ENCODE measurements at places on chromosomes 4 and X. TPM values are rescaled to one million over a fixed set of nuclear protein-coding genes. Genes with fewer than 3 reads are reported as not detected.

Gene PCDH11X
- total RNA-seq, result under 0.01 TPM

Gene SERTM2
- total RNA-seq, result not detected

Gene BEX4
- 20.9 TPM for total RNA-seq

Gene CLNK
- total RNA-seq, result not detected

Gene FMR1NB
- total RNA-seq, result not detected

Gene KLB
- not detected for total RNA-seq

Gene IL2
- total RNA-seq, result not detected

Gene NAA10
- total RNA-seq, result 55.9 TPM

Gene SLC10A4
- total RNA-seq, result not detected

Gene GRPR
- 16.9 TPM for total RNA-seq

Gene SMIM10
- 3.6 TPM for total RNA-seq

Gene PDE6B
- total RNA-seq, result not detected

Gene CENPI
- total RNA-seq, result 6.0 TPM

Gene CRLF2
- total RNA-seq, result not detected

Gene UGT8
- total RNA-seq, result 0.49 TPM

Gene TEX11
- not detected for total RNA-seq
